IPS DF 6.9 (cell line): ENCODE measurements at places on chromosomes 11 and 22.

DNA sequence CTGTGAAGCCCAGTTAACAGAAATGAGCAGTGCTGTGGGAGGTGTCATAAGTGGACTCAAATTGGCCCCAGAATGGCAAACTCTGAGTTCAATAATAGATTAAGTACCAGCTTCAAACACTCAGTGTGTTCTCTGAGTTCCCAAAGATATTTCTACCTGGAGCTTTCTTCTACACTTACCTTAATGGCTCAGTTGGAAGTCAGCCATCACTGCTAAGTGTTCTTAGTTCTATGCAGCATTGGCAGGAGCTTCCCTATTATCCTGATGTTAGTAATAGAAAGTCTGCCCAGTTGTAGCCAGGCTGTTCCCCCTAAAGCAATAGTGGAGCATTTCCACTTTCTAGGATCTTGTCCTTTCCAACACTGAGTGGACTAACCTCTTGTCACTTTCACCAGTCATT lies 9.7 kb upstream of the PIK3IP1 start:
- DNase-seq, result no peak

- no peak for DNase-seq
Measured at GRCh38 chr11:77370217-77370616, 68.7 kb upstream of the GDPD4 start.

DNA sequence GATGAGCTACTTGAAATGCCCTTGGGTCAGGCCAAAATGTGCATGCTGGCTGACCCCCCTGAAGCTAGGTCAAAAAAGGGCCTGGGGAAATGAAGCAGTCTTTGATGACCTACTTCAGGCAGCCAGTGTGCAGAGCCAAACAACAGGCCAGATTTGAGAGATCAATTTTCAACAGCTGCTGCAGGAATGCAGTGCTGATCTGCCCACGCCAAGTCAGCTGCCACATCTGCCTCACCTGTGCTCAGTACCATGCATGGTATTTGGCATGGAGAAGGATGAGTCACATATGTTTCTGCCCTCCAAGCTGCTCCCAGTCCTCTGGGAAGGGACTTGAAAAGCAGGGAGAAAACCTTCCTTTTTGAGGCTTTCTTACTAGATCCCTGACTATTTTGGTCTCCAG lies 35.8 kb downstream of the MTNR1B start:
- DNase-seq, result no peak

- DNase-seq, result no peak
Measured at GRCh38 chr11:86900162-86900561, 55.0 kb downstream of the FZD4 start.

- DNase-seq, result no peak
Measured at GRCh38 chr11:73974604-73975478, 7.8 kb downstream of the UCP2 start.

DNA sequence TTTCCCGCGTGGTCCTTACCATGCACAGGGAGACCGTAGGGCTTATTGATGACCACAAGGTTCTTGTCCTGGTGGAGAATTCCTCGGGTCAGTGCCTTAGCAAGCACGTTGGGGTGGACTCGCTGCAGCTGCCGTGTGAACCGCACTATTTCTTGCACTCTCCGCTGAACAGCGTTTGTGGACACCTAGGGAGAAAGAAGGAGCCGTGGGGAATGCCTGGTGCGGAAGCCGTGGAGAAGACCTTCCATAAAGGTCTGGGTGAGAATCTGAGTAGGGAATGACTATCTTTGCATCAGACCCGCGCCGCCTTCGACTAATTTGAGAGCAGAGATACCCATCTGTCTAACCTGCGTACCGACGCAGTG lies 597 bp downstream of the RPUSD4 start:
- no peak for DNase-seq

DNA sequence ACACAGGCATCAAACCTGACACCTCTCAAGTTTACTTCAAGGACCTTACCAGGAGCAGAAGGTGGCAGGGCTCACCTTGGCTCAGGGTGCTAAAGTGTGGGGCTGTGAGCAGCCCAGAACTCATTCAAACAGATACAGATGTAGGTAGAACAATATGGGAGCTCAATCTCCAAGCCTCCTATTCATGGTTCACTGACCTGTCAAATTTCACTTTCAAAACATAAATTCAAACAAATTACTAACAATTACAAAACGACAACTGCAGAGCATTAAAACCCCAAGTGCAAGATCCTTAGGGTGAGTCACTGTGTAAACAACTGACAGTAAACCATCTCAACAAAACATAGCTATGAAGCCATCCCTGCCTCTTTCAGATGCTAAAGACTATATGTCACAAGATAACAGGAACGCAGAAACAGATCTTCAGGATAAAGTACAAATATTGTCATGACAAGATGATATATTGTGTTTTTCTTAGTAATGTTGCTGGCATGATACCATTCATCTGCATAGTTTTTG lies 303.5 kb upstream of the ANO3 start:
- no peak for DNase-seq

GRCh38 chr11:70913715-70914231 lies 338.6 kb downstream of the SHANK2 start:
- no peak for DNase-seq

DNA sequence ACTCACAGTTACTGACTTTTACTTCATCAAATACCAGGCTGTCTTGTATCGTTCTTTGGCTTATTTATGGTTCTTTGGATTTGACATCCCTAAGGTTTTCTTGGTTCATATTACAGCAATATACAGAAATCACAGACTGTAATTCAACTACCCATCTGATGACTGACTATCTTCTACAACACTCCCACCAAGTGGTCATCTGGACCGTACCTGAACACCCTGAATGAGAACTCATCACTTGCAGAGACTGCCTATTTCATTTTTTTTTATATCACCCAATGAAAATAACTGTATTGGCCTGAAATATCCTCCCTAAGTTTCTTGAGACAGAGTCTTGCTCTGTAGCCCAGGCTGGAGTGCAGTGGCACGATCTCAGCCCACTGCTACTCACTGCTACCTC lies 9.5 kb upstream of the UPB1 start:
- DNase-seq, result no peak

- DNase-seq, result no peak
Measured at GRCh38 chr11:88115828-88116755, 59.2 kb downstream of the RAB38 start.

DNA sequence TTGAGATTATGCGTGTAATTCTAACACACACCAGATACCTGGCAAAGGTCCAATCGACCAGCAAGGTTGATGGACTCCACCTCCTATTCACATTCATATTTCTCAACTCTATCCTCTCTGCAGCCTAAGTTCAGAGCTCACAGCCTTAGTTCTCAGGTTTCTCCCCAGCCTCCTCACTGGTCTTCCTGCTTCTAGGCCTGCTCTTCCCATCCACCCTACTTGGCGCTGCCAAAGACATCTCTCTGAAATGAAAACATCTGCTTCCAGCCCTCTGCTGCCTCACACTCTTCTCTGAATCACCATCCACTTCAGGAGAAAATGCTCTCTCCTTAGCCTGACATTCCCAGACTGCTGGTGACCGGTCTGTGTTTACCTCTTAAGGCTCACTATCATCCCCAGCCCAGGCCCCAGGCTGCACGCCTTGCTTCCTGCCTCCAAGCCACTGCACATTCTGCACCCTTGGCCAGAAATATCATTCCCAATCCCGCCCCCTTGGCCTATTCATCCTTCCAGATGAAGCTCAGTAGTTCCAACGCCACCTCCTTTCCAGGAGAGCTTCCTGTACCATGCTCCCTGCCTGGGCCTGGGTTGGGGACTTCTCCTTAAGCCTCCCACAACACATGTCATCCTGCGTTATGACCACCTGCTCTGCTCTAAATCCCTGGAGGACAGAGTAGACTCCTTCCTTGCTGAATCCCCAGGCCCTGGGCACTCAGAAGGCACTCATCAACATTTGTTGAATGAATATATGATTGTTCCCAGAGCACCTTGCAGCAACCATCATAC lies 3.5 kb downstream of the ARRB1 start:
- no peak for DNase-seq

DNA sequence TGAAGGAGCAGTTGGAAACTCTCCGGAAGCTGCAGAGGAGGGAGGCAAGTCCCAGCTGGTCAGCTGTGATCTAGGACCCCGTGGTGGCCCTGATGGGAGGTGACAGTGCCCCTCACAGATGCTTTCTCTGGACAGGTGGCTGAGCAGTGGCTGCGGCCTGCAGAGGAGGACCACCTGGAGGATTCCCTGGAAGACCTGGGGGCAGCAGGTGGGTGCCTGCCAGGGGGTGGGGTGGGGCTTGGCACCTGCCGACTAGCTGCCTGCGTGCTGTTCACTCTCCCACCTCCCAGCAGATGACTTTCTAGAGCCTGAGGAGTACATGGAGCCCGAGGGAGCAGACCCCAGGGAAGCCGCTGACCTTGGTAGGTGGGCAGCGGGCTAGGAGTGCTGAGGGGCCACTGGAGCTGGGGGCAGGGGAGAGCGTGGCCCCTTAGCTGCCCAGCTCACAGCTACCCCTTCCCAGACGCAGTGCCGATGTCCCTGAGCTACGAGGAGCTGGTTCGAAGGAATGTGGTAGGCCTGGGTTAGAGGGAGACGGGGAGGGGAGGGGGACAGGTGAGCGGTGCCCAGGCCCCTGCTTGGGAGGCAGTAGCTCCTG lies 3.1 kb downstream of the SCO2 start:
- DNase-seq, result no peak

DNA sequence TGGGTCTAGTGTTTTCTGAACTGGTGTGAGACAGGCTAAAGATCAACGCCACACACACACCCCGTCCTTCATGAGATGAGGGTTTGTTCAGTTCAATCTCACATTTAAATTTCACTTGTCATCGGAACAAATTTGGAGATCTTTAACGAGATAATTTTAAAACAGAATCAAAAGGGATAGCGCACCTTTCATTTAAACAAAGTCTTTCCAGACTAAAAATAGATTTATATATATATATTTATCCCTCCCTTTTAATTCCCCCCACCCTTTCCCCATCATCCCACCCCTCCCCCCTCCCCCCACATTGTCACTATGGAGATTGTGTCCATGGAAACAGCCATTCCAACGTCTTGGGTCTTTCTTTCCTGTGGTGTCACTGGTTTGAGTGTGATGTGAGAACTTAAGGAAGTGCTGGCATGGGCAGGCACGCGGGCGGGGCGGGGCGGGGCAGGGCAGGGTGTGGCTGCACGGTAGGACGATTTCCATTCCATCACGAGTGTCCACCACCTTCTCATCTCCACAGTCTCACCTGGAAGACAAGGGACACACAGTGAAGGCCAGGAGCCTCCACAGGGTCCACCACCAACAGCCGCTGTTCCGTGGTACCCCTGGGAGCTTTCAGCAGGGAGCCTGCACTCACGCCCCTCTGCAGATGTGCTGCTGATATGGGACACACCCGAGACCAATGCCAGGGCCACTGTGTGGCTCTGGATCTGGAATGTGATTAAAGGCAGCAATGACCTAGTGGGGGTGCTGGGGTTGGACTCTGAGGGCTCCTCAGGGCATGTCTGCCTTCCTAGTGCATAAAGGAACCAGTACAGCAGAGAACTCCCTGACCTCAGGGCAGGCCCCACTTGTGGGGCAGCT lies 30.5 kb upstream of the CYP2D6 start:
- DNase-seq, result no peak

DNA sequence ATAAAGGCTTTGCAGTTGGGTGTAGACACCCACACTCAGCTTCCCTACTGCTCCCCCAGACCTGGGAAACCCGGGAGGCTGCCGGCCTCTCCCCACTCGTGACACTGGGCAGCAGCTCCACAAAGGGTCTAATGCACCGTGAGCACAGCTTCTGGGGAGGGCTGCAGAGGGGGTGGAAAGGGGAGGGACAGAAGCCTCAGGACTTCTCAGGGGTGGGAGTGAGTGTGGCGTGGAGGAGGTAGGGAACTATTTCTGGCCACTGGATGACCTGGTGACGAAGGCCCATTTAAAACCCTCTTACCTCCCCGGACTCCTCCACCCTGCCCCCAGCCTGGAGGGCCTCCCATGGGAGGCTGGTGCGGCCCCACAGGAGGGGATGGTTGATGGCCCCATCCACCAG lies 56.6 kb downstream of the MACROD1 start:
- DNase-seq, result no peak

DNA sequence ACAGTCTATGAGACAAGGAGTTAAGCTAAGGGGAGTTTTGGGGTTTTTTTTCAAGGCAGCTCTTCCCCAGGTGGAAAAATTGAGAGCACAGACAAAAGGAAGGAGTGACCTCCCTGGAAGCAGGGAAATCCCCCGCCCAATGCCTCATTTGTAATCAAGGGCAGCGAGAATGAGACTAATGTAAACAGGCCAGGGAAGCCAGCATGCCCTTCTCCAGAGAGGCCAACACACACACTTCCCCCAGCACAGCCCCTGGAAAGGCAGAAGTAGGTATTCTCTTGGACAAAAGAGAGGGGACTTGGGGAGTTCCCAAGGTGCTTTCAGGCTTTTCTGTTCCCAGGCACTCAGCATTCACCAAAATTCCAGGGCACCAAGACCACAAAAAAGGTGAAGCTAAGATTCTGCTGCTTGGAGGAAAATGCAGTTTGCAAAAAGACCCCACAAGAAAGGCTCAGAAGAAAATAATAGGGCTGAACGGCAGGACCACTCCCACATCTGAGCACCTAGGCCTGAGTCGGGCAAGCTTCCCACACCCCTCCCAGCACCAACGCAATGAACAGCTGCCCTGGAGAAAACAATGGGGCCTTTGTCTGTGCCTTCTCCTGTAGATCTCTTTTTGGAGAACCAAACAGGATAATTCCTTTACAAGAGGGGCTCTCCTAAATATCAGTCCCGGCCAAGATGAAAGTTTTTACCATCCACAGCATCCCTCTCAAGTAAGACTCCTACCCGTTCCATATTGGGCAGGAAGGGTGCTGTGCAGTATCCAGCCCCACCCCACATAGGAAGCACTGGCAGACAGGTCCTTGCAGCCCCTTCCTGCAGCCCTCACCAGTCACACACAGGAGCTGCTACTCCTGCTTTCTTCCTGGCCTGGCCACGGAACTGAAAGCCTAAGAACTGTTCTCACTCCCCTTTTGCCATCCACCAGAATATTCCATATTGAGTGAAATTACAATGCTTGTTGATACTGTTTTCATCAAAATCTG lies 70.7 kb upstream of the AKIP1 start:
- no peak for DNase-seq

- no peak for DNase-seq
Measured at GRCh38 chr11:65653229-65654225, 9.2 kb downstream of the RELA start.

GRCh38 chr11:62383822-62384221 lies 35.0 kb upstream of the SCGB1A1 start:
- DNase-seq, result no peak

GRCh38 chr11:12893787-12894672 lies 115.1 kb upstream of the RASSF10 start:
- peak; percentile 13 for DNase-seq

- no peak for DNase-seq
Measured at GRCh38 chr11:14583252-14584034, 60.2 kb upstream of the PDE3B start.
